ENCODE measurements at places on chromosomes 6 and 20. TPM values are rescaled to one million over a fixed set of nuclear protein-coding genes. Genes with fewer than 3 reads are reported as not detected.

- no peak for DNase-seq
Measured at GRCh38 chr6:88490908-88491264, 324.7 kb upstream of the CNR1 start.

- no peak for DNase-seq
Measured at GRCh38 chr20:44496976-44497375, 21.3 kb downstream of the TTPAL start.

DNA sequence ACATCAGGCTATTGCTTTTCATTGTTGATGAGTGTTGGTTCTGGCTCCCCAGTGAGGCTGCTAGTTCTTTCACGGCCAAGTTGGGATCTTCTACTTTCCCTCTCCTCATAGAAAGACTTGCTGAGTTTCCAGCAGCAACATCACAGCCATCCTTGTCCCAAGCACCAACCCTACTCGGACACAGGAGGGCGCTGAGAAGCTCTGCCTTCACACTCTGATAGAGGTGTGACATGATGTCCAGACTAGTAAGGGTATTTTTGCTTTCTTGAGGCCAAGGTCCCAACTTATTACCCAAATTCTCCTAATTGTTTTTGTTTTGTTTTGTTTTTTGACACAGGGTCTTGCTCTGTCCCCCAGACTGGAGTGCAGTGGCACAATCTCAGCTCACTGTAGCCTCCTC lies 3.0 kb upstream of the GCM1 start:
- DNase-seq: no peak

DNA sequence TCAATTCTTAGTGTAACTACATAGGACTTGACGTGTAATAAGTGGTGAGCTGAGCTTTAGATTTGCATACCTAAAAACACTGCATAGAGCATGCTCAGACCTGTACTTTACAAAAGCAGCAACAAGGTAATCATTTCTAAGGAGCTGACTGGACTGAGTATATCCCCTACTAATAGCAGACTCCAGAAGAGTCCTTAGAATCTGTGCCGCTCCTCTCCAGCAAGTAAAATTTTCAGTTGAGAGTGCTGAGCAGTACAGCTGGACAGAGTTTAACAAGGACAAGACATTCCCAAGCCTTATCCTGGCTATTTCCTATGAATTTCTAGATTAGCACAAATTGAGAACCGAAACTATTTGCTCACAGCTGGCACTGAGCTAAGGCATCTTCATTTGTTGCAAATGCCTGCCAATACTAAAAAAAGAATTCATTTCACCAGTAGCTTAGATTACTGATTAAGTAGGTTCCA lies 26.1 kb upstream of the KLHL31 start:
- DNase-seq: no peak

DNA sequence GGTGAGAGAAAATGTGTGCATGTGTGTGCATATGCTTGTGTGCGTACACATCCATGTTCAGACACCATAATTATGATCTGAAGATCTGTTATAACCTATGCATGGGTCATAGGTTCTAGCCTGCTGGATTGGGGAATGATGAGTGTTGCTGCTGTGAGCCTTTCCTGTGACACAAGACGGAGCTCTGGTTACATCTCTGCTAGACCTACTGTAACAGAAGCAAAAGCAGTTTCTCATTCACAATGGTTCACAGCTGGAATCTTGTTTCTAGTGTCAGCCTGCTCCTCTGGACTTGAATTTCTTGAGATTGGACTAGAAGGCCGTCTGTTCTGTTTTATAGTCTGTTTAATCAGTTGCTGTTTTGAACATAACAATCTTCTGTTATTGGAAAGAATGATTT lies 40.1 kb downstream of the DEFB114 start:
- no peak for DNase-seq

DNA sequence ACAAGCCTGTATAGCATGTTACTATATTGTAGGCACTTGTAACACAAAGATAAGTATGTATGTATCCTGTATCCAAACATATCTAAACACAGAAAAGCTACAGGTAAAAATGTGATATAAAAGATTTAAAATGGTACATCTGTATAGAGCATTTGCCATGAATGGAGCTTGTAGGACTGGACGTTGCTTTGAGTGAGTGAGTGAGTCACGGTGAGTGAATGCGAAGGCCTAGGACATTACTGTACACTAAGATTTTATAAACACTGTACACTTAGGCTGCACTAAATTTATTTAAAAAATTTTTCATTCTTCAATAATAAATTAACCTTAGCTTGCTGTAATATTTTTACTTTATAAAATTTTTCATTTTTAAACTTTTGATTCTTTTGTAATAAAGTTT lies 136.9 kb downstream of the NKAIN2 start:
- no peak for DNase-seq

GRCh38 chr6:53796451-53796780 lies 1.6 kb downstream of the LRRC1 start:
- no peak for DNase-seq

DNA sequence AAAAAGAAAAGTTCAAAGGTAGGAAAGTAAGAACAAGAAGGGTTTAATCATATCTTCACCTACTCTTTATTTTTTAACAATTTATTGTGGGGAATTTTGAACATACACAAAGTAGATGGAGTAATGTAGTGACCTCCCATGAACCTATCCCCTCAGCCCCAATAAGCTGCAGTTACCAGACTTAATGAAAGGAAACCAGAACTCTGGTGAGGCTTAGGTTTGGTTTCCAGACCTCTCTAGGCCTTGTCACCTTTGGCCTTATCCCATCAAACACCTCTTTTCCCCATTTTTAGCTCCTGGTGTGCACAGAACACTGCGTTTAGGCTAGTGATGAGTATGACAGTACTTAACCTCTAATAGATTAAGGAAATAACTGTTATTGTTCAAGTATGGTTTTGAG lies 42.0 kb downstream of the CBFA2T2 start:
- no peak for DNase-seq

- peak; percentile 15 for DNase-seq
Measured at GRCh38 chr20:47295921-47296426, 60.5 kb downstream of the ZMYND8 start.

DNA sequence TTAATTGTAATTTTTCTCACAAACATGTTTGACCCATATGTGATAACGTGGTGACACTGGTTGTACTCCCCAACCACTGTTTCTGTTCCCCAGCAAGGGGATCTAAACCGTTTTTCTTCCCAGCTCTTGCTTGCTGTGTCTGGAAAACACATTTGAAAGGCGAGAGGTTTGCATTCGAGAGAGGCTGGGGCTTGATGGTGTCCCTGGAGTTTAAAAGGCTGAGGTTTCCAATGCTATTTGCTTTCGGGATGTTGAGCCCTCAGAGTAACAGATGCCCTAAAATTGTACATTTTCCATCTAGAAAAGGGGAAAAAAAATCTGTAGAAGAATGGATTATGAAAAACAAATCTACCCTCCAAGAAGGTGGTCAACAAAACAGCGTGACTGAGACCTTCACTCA lies 35.4 kb downstream of the AKAP12 start:
- no peak for DNase-seq

- no peak for DNase-seq
Measured at GRCh38 chr6:83265384-83265783, 72.2 kb downstream of the RWDD2A start.

- DNase-seq: no peak
Measured at GRCh38 chr6:142251930-142252445, 49.8 kb upstream of the ADGRG6 start.

- no peak for DNase-seq
Measured at GRCh38 chr20:53739799-53740785, 146.5 kb upstream of the ZNF217 start.

DNA sequence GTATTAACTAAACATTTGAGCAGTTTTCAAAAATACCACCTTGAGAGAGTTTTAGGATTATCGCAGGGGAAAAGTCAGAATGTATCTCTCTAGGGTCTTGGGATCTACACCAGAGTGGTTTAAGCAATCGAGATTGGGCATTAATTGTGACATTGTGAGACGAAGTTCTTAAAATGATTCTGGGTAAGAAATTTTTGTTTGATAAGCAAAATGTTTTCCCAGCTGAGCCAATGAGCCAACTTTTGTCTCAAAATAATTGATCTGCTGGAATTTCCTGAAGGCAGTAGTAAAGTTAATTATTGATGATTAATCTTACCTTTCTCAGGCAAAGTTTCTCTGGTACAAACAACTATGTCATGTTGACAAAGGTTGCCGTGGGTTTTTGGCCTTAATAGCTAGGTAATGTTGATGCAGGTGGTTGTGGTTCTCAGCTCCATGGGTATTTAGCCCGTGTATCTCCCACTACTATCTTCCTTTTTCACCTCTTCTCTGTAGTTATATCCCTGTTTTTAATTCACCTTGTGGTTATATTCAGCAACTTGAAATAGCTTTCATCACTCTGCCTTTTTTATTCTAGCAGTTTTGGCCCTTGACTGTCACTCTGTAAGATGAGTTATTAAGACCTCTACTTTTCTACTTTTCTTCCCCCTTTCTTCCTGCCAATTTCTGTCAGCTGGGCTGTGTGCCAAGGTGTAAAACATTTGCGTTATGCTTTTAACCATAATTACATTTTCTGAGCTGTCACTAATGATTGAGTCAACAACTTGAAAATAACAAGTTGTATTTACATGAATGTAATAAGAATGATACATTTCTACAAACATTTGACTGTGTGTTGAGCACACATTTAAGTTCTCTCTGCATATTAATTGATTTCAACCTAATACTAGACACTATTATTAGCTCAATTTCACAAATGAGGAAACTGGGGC lies 368.3 kb upstream of the BTBD3 start:
- DNase-seq: no peak

DNA sequence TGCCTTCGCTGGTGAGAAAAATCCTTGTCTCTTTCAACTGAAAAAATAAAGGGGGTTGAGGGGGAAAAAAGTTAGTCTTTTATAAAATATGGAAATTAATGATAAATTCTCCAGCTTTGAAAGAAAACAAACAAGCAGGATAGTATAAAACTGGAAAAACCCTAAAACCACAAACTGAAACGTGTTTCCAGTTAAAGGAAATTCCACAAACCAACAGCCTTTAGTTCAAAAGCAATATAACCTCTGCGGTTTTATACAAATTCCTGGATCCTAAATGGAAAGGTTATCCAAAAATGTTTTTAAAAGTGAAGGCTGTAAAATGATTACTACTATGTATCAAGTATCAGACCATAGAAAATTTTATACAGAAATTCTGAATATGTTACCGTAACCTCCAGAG lies 55.6 kb downstream of the BMP5 start:
- DNase-seq: no peak

GRCh38 chr6:112231594-112232060 lies 22.7 kb downstream of the LAMA4 start:
- no peak for DNase-seq

DNA sequence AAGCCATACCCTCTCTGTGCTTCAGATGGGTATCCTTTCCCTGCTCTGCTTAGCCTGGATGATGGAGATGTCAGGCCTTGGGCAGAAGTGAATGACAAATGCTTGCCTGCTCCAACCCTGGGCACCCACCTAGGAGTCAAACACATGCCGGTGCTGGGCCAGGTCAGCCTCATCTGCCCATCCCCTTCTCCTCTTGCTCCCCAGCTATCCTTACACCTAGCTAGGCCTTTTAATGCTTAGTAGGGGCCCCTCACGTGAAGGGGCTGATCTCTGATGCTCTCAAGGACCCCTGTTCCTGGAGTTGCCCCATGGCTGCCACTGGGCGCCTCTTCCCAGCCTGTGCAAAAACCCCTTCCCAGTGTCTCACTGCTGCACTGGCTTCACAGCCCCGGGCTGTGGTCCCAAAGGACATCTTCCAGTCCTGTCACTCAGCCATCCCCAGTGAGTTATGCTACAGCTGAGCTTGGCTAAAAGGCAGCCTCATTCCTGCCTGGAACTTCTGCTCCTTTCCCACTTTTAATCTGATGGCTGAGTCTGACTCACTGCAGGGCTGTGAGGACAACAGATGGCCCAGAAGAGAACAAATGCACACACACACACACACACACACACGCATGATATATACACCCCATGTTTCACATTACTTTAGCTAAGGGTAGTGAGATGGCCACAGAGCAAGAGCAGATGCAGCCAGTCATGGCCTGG lies 12.8 kb upstream of the SDCBP2 start:
- DNase-seq: peak; percentile 46

- DNase-seq: no peak
Measured at GRCh38 chr6:7138921-7139358, 31.2 kb downstream of the RREB1 start.

GRCh38 chr6:124099520-124099919 lies 295.9 kb downstream of the NKAIN2 start:
- no peak for DNase-seq

- DNase-seq: no peak
Measured at GRCh38 chr6:75349262-75349984, 64.8 kb upstream of the TMEM30A start.

DNA sequence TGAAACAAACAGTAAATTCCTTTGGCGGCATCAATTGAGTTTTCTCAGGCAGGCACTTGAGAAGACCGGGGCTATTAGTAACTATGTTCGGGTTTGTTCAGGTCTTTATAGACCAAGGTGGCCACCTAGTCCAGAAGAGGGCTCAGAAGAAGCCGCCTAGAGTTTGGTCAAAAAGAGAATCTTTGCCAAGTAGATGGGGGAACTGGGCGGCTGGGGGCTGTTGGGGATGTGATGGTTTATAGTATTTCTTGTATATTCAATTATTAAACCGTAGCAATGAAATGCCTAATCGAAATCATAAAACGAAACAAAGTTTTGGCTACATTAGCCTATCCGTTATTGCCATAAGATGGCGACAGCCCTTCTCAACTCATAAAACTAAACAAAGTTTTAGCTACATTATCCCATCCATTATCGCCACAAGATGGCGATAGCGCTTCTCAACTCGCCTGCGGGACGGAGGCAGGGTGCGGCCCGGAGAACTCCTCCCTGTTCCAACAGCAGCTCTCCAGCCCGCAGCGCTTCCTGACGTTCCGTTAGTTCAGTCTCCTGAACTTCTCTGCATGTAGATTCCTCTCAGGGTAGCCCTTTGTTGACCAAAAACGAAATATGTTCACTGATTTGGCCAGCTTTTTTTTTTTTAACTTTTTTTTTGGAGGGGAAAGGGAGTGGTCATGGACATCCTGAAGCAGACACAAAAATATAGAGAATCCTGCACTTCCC lies 120.5 kb upstream of the PRSS16 start:
- DNase-seq: peak; percentile 96

GRCh38 chr20:17281478-17281877 lies 54.6 kb downstream of the PCSK2 start:
- DNase-seq: no peak

- no peak for DNase-seq
Measured at GRCh38 chr6:69729870-69730449, 66.8 kb downstream of the LMBRD1 start.

GRCh38 chr6:134624781-134625180 lies 306.9 kb upstream of the SGK1 start:
- DNase-seq: no peak

- DNase-seq: no peak
Measured at GRCh38 chr6:66429210-66429609, 722.2 kb upstream of the EYS start.

- no peak for DNase-seq
Measured at GRCh38 chr20:52031206-52031562, 160.4 kb downstream of the ZFP64 start.

- no peak for DNase-seq
Measured at GRCh38 chr6:128024969-128025368, 124.1 kb upstream of the THEMIS start.

Gene ATP6V1G2
- total RNA-seq: 1.2 TPM

Gene FRMD1
- not detected for total RNA-seq

Gene TMEM74B
- total RNA-seq: 0.71 TPM

Gene TMEM242
- total RNA-seq: 12.6 TPM

Gene MCCD1
- total RNA-seq: not detected

Gene DYNLT2
- total RNA-seq: 1.1 TPM

Gene NUS1
- 36.3 TPM for total RNA-seq

Gene SLC17A4
- not detected for total RNA-seq

Gene SLC17A3
- total RNA-seq: not detected

Gene OLIG3
- total RNA-seq: not detected

Gene TPD52L1
- 51.7 TPM for total RNA-seq
